ENCODE measurements at places on chromosomes 5 and 9. TPM values are rescaled to one million over a fixed set of nuclear protein-coding genes. Genes with fewer than 3 reads are reported as not detected.

Gene AJM1
- 0.10 TPM for polyA plus RNA-seq

Gene MAP1B
- 3.6 TPM for polyA plus RNA-seq

DNA sequence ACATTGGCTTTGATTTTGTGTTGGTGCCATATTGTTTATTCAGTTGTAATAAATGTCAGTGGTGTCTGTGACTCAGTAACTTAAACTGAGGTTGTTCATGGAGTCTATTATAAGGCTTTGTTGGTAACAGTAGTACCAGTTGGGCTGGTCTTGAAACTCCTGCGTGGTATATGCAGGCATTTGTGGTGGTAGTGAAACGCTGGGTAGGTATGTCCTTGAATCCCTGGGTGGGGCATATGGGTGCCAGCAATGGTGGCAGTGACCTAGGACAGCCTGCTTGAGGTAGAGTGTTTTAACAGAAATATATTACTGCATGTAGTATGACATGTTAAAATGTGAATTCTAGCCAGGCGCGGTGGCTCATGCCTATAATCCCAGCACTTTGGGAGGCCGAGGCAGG, 1058.5 kb upstream of the SEMA6A start:
- DNase-seq, result no peak
- no peaks in the 10 kb centered on the region for H3K27me3 ChIP-seq
- no peaks in the 10 kb centered on the region for H3K4me1 ChIP-seq
- H3K4me3 ChIP-seq, result no peak overlapping the region
- no peak overlapping the region for H3K27ac ChIP-seq

GRCh38 chr9:133887540-133888047, 104.5 kb downstream of the VAV2 start:
- no peaks in the 10 kb centered on the region for H3K27me3 ChIP-seq
- no peak for DNase-seq
- H3K36me3 ChIP-seq, result peaks cover 11% of the 10 kb centered on the region
- H3K4me1 ChIP-seq, result peaks cover 30% of the 10 kb centered on the region
- H3K4me3 ChIP-seq, result no peak overlapping the region

DNA sequence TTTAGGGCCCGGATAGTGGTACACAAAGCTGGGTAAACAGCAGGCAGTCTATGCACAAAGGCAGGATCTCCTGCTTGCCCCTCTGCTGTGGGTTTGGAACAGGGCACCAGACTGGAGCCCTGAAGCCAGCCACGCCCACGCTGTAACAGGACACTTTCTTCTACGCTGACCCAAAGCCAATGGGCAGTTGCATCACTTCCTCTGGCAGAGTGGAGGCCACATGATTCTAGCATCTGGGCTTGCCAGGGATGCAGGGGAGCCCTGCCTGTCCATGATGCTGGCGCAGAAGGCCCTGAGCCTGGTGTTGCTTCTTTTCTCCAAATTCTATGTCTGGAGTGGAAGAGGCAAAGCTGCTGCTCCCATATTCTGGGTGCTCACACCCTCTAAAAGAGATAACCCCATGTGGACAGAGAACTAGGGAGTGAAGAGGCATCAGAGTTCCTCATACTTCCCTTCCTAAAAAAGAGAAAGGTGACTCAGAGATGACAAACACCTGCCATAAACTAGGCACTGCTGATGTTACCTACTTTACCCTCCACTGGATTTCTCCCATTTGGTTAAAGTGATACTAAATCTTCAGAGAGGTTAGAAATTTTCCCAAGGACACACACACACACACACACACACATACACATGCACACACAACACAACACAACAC, 260.3 kb upstream of the KLF4 start:
- H3K27ac ChIP-seq, result peak overlapping the region; percentile 60
- H3K36me3 ChIP-seq, result no peaks in the 10 kb centered on the region
- H3K27me3 ChIP-seq, result no peaks in the 10 kb centered on the region
- no peak overlapping the region for H3K4me3 ChIP-seq

GRCh38 chr5:150350524-150351344, 6.8 kb upstream of the TCOF1 start:
- no peak overlapping the region for H3K4me3 ChIP-seq
- H3K27ac ChIP-seq, result no peak overlapping the region
- no peak for DNase-seq
- H3K27me3 ChIP-seq, result no peaks in the 10 kb centered on the region
- H3K4me1 ChIP-seq, result peaks cover 6% of the 10 kb centered on the region
- H3K36me3 ChIP-seq, result no peaks in the 10 kb centered on the region

Gene VAV2
- 16.4 TPM for polyA plus RNA-seq

GRCh38 chr9:68998385-68998784, 15.5 kb downstream of the PRKACG start:
- no peak overlapping the region for H3K4me3 ChIP-seq
- no peaks in the 10 kb centered on the region for H3K36me3 ChIP-seq
- H3K4me1 ChIP-seq, result no peaks in the 10 kb centered on the region
- no peak for DNase-seq
- H3K27ac ChIP-seq, result no peak overlapping the region
- no peaks in the 10 kb centered on the region for H3K27me3 ChIP-seq

Gene ERAP2
- polyA plus RNA-seq, result 41.0 TPM

Gene UGT3A2
- polyA plus RNA-seq, result 0.07 TPM

DNA sequence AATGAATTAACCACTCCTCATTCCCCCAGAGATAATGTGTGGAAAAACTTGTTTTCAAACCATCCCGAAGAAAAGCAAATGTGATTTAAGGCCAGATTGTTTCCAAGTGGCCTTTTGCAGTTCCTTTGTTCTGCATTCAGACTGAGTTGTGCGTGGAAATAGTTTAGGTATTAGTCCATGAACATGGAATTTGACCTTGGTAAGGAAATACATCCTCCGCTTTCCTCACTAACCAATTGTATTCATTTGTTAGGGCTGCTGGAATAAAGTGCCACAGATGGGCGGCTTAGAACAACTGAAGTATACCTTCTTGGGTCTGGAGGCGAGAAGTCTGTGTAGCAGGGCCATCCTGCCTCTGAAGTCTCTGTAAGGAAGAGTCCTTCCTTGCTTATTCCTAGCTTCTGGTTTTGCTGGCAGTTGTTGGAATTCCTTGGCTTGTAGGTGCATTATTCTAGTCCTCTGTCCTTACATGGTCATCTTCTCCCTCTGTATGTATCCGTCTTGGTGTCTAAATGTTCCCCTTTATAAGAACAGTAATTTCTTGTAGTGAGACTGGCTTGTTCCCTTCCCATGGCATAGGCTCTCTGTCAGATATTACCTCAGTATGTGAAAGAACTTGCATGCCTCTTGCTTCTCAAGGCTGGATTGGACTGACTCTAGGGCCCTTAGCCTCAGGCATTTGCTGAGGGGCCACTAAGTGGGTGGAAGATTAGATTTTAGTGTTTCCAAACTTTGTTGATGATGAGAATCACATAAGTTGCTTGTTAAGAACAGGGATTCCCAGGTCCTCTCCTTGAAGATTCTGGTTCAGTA, 53.9 kb downstream of the RAI14 start:
- H3K36me3 ChIP-seq, result peaks cover 5% of the 10 kb centered on the region
- no peaks in the 10 kb centered on the region for H3K27me3 ChIP-seq
- DNase-seq, result no peak
- no peak overlapping the region for H3K4me3 ChIP-seq
- H3K27ac ChIP-seq, result no peak overlapping the region

Gene CARTPT
- polyA plus RNA-seq, result not detected

DNA sequence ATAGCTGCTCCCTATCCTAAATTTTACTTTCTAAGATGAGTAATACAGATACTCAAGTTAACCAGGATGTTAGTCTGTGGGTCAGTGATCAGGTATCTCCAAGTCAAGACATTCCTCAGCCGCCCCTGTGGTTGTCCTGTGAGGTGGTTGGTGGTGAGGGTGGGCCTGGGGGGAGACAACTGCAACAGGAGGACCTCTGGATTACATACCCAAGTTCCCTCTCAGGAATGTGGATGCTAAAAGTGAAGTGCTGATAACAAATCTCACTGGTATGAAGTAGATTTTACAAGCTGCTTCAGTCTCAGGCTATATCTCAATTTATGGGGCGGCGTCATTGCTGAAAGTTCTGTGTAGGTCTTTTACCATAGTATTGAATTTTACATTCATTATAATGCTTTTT, 38.3 kb downstream of the SLC1A3 start:
- no peaks in the 10 kb centered on the region for H3K27me3 ChIP-seq
- no peak overlapping the region for H3K27ac ChIP-seq
- peaks cover 4% of the 10 kb centered on the region for H3K4me1 ChIP-seq
- no peak for DNase-seq
- no peaks in the 10 kb centered on the region for H3K36me3 ChIP-seq

- peaks cover 7% of the 10 kb centered on the region for H3K27me3 ChIP-seq
- no peaks in the 10 kb centered on the region for H3K36me3 ChIP-seq
- no peak overlapping the region for H3K4me3 ChIP-seq
- no peak overlapping the region for H3K27ac ChIP-seq
These were observed 95.5 kb downstream of the PDE8B start for GRCh38 chr5:77305956-77306355.

DNA sequence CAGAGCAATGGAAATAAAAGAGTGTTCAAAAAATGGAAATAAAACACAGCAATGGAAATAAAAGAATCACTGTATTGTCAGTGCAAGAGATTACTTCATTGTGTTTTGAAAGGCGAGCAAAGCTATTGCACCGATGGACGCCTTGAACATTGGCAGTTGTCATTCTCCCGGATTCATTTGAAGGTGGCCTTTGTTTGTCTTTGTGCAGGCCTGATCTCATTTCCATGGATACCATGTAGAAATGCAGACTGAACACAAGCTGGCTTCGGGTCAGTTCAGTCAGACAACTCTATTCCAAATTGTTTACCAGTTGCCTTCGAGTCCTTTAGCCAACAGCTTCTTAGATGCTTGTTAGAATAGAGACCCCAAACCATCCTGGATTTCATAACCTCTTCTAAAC, 8.3 kb downstream of the ITGA2 start:
- peaks cover 58% of the 10 kb centered on the region for H3K4me1 ChIP-seq
- H3K36me3 ChIP-seq, result peaks cover 50% of the 10 kb centered on the region
- peak overlapping the region; percentile 61 for H3K27ac ChIP-seq
- no peak for DNase-seq
- H3K27me3 ChIP-seq, result no peaks in the 10 kb centered on the region
- H3K4me3 ChIP-seq, result peak overlapping the region; percentile 34

Gene MORN5
- not detected for polyA plus RNA-seq

- peaks cover 88% of the 10 kb centered on the region for H3K4me1 ChIP-seq
- no peak overlapping the region for H3K27ac ChIP-seq
- no peak for DNase-seq
- H3K4me3 ChIP-seq, result no peak overlapping the region
- no peaks in the 10 kb centered on the region for H3K36me3 ChIP-seq
- H3K27me3 ChIP-seq, result no peaks in the 10 kb centered on the region
These were observed 44.4 kb downstream of the RXRA start for GRCh38 chr9:134370638-134371037.

DNA sequence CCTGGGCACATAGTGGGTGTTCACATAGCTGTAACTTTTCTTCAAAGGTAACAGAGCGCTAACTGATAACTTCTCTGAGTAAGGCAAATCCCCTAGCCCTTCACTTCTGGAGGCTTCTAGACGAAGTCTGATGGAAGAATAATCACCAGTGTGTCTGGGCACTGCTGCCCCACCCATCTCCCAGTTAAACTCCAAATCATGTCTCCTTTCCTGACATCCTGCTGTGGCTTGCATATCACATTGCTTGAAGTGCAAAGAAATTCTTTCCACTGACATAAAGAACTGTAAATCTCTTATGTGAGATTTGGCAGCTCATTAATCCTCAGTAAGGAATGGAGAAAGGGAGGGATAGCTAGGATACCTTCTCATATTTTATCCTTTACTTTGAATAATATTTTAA, 74.6 kb downstream of the MARCHF11 start:
- no peaks in the 10 kb centered on the region for H3K36me3 ChIP-seq
- DNase-seq, result no peak
- no peak overlapping the region for H3K27ac ChIP-seq
- H3K4me1 ChIP-seq, result no peaks in the 10 kb centered on the region
- H3K4me3 ChIP-seq, result no peak overlapping the region

Gene ARID3C
- polyA plus RNA-seq, result 0.05 TPM

- no peak overlapping the region for H3K27ac ChIP-seq
- H3K36me3 ChIP-seq, result no peaks in the 10 kb centered on the region
- no peak for DNase-seq
- no peaks in the 10 kb centered on the region for H3K4me1 ChIP-seq
- no peak overlapping the region for H3K4me3 ChIP-seq
- no peaks in the 10 kb centered on the region for H3K27me3 ChIP-seq
These were observed 311.3 kb downstream of the SPATA31D1 start for GRCh38 chr9:82299870-82300269.

Gene NR5A1
- not detected for polyA plus RNA-seq

- H3K4me1 ChIP-seq, result peaks cover 2% of the 10 kb centered on the region
- no peaks in the 10 kb centered on the region for H3K36me3 ChIP-seq
- no peak for DNase-seq
These were observed at the start of gene GLDC for GRCh38 chr9:6645355-6646292. Gene GLDC, minus strand, starts transcription at chr9:6645729. Its CDS starts 230 bp downstream, at chr9:6645499.

GRCh38 chr5:158320178-158320674, 461.3 kb upstream of the CLINT1 start:
- no peak overlapping the region for H3K4me3 ChIP-seq
- H3K4me1 ChIP-seq, result no peaks in the 10 kb centered on the region
- no peaks in the 10 kb centered on the region for H3K36me3 ChIP-seq
- no peak overlapping the region for H3K27ac ChIP-seq
- no peaks in the 10 kb centered on the region for H3K27me3 ChIP-seq
- DNase-seq, result no peak

Gene SEMA4D
- polyA plus RNA-seq, result 0.43 TPM

Gene ADRA1B
- polyA plus RNA-seq, result 0.23 TPM

DNA sequence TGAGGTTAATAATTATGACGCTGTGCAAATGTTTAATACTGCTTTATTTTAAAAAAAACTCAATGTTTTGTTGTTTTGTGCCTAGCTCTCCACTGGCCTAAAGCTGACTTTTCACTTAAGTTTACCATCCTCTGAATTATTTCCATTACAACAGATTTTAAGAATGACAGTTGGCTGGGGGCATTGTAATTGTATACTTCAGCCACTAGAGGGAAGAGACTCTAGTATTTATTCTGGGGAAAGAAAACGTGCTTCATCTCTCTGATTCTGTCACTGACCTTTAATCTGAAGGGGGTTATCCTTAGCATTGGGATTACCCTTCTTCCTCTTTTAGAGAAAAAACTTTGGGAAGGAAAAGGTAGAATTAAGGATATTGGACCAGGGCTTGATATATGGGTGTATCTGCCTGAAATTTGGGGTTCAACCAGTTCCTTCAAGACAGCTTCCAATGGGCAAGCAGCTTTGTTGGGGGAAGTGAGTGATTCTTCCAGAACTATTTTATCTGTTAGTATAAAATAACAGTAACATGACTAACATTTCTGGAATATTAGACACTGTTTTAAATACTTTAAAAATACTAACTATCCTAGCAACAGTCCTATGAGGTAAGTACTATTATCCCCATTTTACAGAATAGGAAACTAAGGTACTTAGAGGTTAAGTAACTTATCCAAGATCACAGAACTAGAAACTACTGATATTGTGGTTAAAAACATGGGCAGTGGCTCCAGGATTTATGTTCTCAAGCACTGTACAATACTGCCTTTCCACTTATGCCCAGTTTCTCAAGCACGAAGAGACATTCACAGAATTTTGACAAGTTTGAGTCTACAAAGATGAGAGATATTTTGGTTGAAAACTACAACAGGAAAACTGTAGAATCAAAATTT, 208.4 kb downstream of the CD180 start:
- no peaks in the 10 kb centered on the region for H3K36me3 ChIP-seq
- no peak for DNase-seq
- H3K27ac ChIP-seq, result no peak overlapping the region
- no peak overlapping the region for H3K4me3 ChIP-seq
- H3K27me3 ChIP-seq, result no peaks in the 10 kb centered on the region
- peaks cover 36% of the 10 kb centered on the region for H3K4me1 ChIP-seq

- DNase-seq, result no peak
- no peaks in the 10 kb centered on the region for H3K27me3 ChIP-seq
- no peak overlapping the region for H3K4me3 ChIP-seq
- no peaks in the 10 kb centered on the region for H3K4me1 ChIP-seq
These were observed 294.3 kb downstream of the EPB41L4A start for GRCh38 chr5:112124788-112125187.

Gene PLAC8L1
- not detected for polyA plus RNA-seq

Gene PCDHGA4
- 0.05 TPM for polyA plus RNA-seq

Gene ZFYVE16
- 6.4 TPM for polyA plus RNA-seq

All from keratinocyte (primary cell).